NCI-H2029 (cell line): ENCODE measurements at places on chromosomes 13 and 19.
A peak's percentile ranks its signal among the peaks of the same experiment; 100 is the strongest.

DNA sequence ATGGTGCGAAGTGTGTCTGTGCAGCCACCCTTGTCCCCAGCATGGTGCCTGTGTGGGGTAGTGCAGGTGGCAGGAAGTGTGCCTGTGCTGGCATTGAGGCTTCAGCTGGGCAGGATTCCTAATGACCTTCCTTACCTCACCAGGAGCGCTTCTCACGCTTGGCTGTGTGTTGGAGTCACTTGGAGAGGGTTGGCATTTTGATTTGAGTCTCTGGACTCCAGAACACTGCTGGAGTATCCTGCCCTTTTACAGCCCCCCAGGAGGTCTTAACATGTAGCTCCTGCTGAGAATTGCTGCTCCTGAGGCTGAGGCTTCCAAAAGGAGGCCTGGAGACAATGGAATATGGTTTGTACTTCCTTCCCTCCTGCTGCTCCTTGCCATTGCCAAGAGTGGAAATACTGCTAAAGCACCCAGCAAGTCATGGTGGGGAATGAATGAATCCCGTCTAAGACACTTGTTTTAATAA lies 87.1 kb downstream of the ARHGEF7 start:
- peak; percentile 88 for DNase-seq

- no peak for DNase-seq
These were observed 3.0 kb upstream of the IL12RB1 start for GRCh38 chr19:18089726-18090125.

DNA sequence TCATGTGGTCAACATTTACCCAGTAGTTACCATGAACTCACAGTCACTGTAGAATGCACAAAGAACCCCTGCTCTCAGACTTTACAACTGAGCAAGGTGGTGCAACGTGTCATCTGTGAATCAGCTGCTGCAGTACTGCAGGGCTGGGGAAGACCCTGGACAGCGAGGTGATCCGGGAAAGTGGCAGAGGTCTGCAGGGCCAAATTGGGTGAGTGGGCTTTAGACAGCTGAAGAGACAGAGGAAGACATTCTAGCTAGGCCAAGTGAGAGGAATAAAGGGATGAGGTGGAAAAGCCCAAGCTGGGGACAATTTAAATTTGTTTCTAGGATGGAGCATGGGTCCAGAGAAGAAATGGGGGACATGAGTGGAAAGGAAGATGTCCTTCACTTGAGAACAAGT lies 270.5 kb downstream of the DCLK1 start:
- DNase-seq, result no peak

- no peak for DNase-seq
These were observed 21.9 kb downstream of the KCTD12 start for GRCh38 chr13:76864259-76864658.

DNA sequence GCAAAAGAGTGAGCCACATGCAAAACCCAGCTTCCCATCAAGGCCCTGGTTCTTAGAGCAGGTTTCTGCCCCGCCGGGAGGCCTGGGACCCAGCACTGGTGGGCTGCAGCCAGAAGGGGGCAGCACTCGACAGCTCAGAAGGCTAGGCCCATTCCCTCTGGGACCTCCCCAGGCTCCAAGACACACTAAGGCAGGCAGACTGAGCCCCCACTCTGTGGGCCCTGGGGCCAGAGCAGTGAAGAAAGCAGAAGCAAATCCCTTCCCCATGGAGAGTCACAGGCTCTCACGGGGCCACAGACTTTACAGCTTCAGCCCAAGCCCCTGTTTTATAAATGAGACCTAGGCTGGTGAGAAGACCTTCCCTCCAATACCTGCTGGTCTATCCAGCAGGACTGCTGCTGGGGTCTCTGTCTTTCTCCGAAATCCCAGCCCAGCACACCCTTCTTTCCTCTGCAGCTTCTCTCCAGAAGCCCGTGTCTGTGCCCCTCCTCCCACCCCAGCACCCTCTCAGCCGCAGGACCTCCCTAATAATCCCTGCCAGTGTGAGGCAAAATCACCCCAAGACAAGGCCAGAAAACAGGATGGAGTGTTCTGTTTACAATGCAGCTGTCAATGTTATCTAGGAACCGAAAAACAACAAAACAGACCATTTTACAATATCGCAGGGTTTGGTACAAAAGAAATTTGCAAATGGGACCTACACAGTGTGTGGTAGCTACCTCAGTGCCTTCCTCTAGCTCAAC lies 109.3 kb downstream of the ABCC4 start:
- DNase-seq, result peak; percentile 8

GRCh38 chr13:77310161-77310560 lies 16.7 kb downstream of the MYCBP2 start:
- DNase-seq, result no peak

DNA sequence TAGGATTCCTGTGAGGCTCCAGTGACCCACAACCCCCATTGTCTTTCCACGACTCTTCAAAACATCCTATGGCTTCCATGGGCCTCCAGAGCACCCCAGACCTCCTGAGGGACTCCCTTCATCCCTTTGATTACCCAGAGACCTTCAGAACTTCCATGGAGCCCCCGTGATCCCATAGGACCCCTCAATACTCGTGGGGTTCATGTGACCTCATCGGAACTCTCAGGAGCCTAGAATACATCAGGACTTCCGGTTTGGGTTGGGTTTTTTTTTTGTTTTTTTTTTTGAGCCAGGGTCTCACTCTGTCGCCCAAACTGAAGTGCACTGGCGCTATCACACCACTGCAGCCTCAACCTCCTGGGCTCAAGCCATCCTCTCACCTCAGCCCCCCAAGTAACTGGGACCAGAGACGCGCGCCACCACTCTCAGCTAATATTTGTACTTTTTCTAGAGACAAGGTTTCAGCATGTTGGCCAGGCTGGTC lies 774 bp downstream of the ALDH16A1 start:
- no peak for DNase-seq

DNA sequence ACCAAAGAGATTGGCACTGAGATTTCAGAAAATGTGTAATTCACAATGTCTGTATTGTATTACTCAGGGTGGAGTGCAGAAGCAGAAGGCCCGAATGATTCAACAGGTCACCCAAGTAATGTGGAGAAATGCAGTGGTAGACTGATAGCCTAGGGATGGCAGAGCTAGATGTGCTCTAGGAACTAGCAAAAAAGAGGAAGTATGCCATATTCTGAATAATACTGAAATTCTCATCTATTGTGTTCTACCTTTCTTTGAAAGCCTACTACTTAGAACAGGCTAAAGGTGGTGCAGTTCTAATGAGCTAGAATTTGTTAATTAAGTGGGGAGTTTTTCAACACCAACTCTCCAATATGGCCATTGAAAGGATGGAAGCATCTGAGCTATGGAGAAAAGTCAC lies 1449.8 kb upstream of the MIR17HG start:
- DNase-seq, result no peak

- no peak for DNase-seq
These were observed 16.8 kb downstream of the ZNF431 start for GRCh38 chr19:21158523-21159135.

GRCh38 chr19:40213882-40214570 lies 4.2 kb downstream of the TTC9B start:
- DNase-seq, result no peak

- DNase-seq, result no peak
These were observed 3.6 kb upstream of the GNG8 start for GRCh38 chr19:46639358-46640182.

DNA sequence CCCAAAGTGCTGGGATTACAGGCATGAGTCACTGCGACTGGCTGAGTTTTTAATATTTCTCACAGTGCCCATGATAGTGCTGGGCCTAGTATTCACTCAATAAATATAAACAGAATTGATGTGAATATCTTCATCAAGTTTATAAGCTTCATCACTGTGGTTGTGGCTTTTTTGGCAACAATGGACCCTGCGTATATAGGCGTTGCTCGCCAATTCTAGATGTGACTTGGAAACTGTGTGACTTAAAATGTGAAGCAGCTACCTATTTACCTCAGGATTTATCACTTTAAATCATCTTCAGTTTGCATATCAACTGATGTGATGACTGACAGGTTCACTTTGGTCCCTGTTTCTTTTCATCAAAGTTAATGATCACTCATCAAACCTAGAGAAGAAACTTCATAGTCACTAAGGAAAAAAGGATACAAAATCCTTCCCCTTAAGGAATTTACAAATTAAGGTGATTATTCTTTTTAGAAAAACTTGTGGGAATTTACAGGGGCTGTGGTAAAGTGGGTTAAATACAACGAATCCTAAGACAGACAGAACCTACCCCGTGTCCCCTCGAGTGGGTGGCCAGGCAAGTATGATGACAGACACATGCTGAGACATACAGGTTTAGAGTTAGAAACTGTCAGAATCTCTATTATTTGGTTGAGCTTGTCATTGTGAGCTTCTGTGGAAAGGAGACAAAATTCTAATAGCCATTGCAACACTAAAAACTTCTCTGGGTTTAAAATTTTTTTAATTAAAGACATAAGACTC lies 101.3 kb downstream of the AKAP11 start:
- DNase-seq, result no peak

- DNase-seq, result peak; percentile 29
These were observed at the start of gene CUL4A for GRCh38 chr13:113209336-113209758. TSS of gene CUL4A (plus strand) at chr13:113209613. CDS start at chr13:113209628, 15 bp downstream.

DNA sequence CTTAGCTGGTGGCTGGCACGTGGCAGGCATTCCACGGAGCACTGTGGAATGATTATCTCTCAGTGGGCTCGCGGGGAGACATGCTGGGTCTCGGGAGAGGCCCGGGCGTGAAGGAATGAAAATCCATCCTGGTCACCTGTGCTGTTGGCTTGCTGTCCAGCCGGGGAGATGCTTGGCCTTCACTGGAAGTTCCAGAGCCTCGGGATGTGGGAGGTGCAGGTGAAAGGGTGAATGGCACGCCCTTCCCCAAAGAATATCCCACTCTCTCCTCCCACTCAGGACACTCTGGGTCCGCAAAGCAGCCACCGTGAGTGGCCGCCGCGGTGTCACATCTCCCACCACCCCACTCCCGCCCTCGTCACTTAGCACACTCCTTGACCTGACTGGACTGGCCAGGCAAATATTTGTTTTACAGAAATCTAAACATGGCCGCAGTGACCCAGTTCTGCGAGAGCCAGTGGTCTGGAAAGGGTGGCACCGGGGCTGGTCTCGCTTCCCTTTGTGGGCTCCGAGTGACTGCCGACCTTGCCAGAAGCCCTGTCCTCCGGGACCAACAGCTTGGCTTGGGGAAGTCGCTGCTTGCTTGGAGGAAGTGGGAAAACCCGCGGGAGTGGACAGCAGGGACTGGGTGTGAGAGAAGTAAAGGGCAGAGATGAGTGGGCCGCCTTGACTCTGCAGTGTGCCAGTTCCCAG lies 8.0 kb downstream of the DPP9 start:
- no peak for DNase-seq

DNA sequence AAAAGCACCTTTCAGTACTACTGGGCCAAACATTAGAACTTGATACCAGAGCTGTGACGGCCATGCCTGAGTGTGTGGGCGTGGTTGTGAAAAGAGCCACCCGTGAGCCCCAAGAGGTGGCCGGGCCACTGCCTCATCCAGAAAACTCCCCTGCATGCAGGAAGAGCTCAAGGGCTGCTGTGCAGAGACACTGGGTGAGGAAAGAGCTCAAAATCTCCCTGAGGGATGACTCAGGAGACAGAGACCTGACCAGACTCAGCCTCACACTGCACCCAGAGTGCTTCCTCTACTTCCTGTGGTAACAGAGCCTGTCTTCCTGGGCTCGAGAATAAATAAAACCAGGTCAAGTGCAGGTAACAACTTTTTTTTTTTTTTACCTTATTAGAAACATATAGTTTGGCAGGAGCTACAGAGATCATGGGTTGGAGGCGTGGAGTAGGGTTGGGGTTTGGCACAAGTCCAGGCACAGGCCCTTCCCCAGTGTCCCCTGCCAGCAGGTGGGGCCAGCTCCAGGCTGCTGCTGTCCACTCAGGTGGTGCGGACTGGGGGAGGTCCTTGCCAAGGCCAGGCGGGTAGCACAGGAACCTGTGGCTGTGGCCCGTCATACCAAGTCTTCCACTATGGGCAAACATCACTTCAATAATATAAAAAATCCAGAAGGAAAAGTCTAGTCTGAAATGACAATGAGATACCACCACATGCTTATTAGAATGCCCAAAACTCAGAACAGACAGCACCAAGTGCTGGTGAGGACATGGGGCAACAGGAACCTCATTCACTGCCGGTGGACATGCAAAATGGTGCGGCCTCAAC lies 25.5 kb downstream of the ELL start:
- DNase-seq, result peak; percentile 82
